Left lobe of liver (tissue), 2 donors: ENCODE measurements at places on chromosomes 1 and 21. TPM values are rescaled to one million over a fixed set of nuclear protein-coding genes. Genes with fewer than 3 reads are reported as not detected.

Gene IL12RB2
- total RNA-seq: 0.43 TPM

Gene DAB1
- 1.4 TPM for total RNA-seq

Gene SLC2A5
- total RNA-seq: 0.35 TPM

Gene NPL
- 15.0 TPM for total RNA-seq

Gene DCLRE1B
- 1.6 TPM for total RNA-seq

Gene HSD3B1
- not detected for total RNA-seq

Gene HTR1D
- not detected for total RNA-seq

Gene DNASE2B
- total RNA-seq: not detected

Gene FUBP1
- total RNA-seq: 23.2 TPM

Gene SERINC2
- 69.1 TPM for total RNA-seq

Gene ABL2
- 4.5 TPM for total RNA-seq

Gene SORT1
- 3.6 TPM for total RNA-seq

Gene C1QB
- 79.0 TPM for total RNA-seq

Gene PPM1J
- total RNA-seq: 0.33 TPM

Gene MANEAL
- 4.3 TPM for total RNA-seq

Gene LDLRAD1
- total RNA-seq: 0.63 TPM

Gene TIAM1
- total RNA-seq: 6.4 TPM

Gene KCNK1
- 1.1 TPM for total RNA-seq

Gene RGS8
- not detected for total RNA-seq

Gene PLD5
- not detected for total RNA-seq

Gene NPR1
- total RNA-seq: 7.1 TPM

Gene HSF2BP
- total RNA-seq: 0.20 TPM

Gene SLC16A4
- 3.5 TPM for total RNA-seq

Gene KPRP
- total RNA-seq: not detected

Gene CFHR5
- 73.2 TPM for total RNA-seq

Gene PLEKHN1
- 0.28 TPM for total RNA-seq

Gene OR2L8
- total RNA-seq: not detected

Gene ZNF678
- total RNA-seq: 2.5 TPM

Gene GLRX2
- total RNA-seq: 13.2 TPM
